ENCODE measurements at places on chromosomes 6 and 20.

DNA sequence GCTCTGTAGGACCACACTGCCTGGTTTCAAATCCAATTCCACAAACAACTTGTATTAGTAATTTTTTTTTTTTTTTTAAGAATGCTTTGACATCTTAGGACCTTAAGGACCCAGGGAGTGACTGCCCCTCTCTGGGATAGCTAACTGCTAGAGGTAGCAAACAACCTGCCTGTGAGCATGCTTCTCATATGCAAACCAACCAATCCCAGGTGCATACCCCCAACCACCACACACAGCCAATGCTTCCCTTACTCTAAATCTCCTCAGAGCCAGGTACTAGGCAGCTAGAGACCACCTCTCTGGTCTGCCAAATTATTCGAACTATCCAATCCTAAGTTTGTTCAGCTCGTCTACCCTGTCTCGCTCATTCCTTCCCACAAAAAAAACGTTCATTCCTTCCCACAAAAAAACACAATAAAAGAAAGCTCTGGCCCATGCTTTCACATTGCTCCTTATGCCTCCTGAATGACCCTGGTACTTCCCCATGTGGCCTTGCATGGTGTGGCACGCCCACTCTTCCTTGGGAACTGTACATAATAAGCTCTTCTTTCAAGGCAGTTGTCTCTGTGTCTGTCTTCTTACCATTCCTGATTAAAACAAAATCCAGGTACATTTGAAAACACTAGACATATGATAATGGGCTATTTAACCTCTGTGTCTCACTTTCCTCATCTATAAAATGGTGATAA is 6.4 kb downstream of the SERAC1 start:
- DNase-seq, result no peak

GRCh38 chr20:16321291-16321690 is 252.0 kb downstream of the KIF16B start:
- DNase-seq, result no peak

DNA sequence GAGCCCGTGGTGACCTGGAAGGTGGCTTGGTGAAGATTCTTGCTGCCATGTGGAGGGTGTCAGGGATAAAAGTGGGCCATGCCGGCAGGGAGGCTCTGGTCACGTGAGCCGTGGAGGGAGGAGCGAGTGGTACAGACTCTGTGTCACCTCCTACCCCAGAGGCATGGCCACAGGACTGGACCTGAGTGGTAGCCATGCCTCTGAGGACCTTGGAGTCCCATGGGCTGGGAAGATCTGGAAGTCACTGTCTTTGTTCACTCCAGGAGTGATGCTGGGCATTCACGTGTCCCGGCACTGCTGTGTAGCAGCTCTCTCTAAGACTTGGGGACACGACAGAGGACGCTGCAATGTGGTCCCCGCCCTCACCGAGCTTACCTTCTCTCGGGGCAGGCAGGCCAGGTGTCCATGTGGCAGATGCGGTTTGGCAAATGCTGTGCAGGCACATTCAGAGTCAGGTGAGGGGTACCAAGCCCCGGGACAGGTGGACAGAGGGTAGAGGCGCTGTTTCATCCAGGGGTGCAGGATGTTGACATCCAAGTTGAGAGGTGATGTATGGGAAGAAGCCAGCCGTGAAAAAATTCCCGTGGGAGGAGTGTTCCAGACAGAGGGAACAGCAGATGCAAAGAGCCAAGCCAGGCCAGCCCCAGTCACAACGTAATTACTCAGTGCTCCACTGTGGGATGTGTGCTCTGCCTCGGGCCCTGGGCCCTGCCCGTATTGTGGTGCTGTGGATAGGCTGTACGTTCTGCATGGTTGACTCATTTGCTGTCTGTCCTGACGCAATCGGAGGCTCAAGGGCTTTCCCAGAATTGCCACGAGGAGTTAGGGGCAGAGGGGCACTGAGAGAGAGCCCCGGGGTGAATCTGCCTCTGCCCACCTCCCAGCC is 307.8 kb downstream of the TAF4 start:
- no peak for DNase-seq

- no peak for DNase-seq
These were observed 7.3 kb downstream of the PNRC1 start for GRCh38 chr6:89087881-89088280.

GRCh38 chr6:18393698-18394097 is 6.5 kb downstream of the RNF144B start:
- DNase-seq, result no peak

- DNase-seq, result no peak
These were observed 10.0 kb downstream of the TXNDC5 start for GRCh38 chr6:7900621-7901020.

All from NCI-H69 (cell line).